ENCODE measurements at places on chromosomes 11 and 22.

GRCh38 chr11:112440518-112440917, 179.9 kb upstream of the PLET1 start:
- DNase-seq, result no peak

- no peak for DNase-seq
These were observed 28.1 kb downstream of the ARAP1 start for GRCh38 chr11:72724021-72724551.

DNA sequence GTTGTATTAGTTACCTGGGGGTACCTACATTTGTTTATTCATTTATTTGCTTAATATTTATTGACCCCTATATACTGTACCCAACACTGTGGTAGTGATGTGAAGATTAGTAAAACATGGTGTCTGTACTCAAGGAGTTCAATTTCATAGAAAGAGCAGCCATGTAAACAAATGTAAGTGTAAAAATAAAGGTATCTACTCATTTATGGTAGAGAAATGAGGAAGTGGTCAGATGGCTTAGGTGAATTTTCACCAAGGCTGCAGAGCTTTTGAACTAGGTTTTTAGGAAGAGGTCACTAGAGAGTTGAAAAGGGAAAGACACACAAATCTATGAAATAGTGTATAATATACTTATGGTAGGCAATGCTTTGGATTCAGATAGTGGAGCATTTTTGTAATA, 11.1 kb downstream of the CTR9 start:
- no peak for DNase-seq

DNA sequence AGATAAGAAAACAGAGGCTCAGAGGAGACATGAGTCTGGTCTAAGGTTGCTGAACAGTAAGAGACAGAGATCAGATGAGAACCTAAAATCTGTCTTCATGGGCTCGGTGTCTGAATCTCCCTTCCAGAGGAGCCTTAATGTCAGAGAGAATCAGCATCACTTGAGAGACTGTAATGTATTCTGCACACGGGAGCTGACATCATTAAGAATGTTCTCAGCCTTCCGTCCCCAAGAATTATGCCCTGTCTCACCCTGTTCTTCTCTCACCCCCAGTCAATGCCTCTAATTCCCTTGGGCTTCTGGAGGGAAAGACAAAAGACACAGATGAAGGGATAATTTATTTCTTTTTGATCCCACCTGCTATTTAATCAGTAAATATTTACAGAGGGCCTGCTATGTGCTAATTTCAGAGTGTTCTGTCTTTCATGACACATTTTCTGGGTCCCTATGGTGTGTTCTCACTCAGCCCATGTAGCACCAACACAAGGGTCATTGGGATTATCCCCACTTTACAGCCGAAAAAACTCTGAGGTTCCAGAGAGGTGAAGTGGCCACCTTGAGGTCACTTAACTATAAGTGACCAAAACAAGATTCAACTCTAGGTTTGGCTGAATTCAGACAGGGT, 61.8 kb downstream of the CD82 start:
- no peak for DNase-seq

DNA sequence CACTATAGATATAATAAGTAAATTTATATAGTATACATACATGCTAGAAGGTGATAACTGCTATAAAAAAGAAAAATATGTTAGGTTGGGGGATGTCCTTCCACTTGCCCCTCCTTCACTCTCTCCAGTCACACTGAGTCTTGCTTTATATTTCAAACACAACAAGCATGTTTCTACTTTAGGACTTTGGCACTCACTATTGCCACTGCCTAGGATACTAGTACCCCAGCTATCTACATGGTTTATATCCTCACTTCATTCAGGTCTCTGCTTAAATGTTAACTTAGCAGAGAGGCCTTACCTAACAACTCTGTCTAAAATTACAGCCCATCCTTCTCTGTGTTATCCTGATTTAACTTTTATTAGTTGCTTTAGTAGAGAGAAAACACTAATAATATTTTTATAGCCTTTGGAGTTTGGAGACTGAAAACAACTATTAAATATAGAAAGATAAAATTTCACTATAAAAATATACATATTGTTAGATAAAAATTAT, 39.1 kb upstream of the B3GNT6 start:
- DNase-seq, result no peak

GRCh38 chr11:25485315-25485714, 846.6 kb upstream of the ANO3 start:
- no peak for DNase-seq

DNA sequence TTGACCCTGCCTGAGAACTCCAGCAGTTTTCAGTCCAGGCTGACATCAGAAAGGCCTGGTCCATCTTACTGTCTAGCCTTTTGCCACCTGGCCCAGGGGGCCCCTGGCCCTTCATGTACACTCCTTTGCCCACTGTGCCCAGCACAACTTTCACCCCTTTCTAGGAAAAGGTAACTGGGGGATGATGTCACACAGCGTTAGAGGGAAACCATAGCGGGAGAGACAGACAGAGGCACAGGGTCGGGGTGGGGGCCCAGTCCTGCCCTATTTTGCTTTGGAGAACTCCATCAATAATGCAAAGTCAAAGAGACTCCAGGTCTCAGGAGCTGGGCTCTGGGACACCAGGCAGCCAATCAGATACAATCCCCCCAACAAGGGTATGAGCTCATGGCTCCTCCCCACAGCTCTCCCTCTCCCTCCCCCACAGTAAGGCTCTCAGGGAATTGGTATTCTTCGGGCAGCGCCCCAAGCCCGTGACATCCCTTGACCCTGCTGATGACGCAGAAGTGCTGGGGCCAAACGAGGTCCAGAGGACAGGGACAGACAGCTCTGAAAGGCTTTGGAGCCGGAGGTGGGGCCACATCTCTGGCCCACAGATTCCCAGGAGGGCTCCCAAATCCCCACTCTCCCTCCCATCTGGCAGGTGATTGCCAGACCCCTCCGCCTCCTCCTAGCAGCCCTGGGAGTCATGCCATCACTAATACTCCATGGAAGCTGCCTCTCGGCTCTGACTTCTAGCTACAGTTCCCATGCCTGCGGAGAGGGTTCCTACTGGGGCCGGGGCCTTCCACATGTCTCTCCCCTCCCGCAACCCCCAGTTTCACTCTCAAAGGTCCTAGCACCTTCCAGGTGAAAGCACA, 5.9 kb downstream of the USP2 start:
- DNase-seq, result no peak

DNA sequence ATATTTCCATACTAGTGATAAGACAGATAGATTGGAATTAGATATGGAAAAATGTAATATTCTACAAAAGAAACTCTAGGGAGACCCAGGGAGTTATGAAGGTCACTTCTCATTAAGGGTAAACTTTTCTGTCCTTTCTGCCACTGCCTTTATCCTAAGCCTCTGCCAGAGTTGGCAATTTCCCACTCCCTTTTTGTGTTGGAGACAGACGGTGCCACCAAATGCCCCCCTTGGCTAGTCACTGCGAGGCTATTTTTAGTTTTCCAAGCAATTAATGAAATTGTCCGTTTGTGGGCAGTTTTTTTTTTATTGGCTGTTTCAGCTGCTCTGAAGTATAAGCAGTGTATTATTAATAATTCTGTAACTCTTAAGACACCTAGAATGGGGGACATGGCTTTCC, 67.6 kb upstream of the TENM4 start:
- DNase-seq, result no peak

- no peak for DNase-seq
These were observed 3.6 kb upstream of the OR51L1 start for GRCh38 chr11:4991060-4991459.

DNA sequence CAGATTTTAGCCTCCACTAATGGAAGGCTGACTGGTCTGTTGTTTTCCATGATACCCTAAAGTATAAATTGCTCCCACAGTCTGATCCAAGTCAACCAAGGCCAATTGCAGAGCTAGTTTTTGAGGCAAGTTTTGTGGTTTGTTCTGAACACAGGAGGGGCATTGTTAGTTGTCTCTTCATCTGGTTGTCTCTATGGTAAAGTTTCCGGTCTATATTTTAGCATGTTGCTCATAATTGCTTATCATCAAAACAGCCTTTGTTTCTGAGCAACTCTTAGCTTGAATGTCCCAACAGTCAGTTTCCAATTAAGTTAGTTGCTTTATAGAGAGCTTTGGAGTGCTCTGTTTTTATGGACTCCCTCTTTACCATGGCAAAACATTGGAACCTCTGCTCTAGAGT, 217.6 kb upstream of the CARD18 start:
- no peak for DNase-seq

- DNase-seq, result no peak
These were observed 283.0 kb downstream of the DDX10 start for GRCh38 chr11:108947654-108948570.

GRCh38 chr11:118878163-118878563, 5.5 kb upstream of the CXCR5 start:
- no peak for DNase-seq

GRCh38 chr11:76682106-76682505, 11.6 kb upstream of the LRRC32 start:
- DNase-seq, result no peak

DNA sequence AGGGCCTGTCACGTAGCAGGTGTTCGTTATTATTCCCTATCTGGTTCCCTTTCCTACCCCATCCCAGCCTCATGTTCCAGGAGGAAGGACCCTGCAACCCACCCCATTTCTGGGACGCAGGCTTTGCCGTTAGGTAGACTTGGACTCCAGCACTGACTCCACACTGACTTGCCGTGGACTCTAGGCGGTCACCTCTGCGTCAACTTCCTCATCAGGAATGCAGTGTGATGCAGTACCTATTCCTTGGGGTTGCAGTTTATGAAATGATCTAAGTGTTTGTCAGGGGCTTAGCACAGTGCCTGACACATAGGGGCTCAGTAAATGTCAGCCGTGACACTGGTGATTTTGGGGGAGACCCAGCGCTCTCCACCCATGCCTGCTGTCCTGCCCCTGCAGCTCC, 16.8 kb downstream of the DGKZ start:
- DNase-seq, result no peak

DNA sequence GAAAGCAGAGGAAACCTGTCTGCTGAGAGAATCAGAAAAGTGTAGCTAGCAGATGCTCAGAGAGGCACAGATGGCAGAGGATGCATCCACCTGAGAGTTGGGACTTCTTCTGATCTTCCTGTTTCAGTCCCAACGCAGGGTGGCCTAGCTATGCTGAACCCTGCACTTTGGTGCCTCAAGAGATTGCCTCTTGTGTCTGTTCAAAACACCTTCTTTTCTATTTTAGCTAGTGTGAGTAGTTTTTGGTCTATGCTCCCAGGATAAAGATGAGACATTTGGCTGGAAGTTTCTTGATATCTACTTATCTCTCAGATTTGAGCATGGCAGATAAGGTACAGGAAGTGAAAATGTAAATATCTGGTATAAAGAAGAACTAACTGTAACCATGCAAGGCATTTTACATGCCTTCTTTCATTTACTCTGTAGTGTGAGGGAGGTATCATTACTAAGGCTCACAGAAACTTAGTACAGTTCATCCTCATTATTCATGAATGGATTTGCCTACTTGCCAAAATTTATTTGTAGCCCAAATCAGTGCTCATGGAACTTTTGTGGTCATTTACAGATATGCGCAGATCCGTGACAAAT, 47.0 kb upstream of the PSMA1 start:
- DNase-seq, result no peak

GRCh38 chr22:36900880-36901279, 12.5 kb upstream of the CSF2RB start:
- no peak for DNase-seq

DNA sequence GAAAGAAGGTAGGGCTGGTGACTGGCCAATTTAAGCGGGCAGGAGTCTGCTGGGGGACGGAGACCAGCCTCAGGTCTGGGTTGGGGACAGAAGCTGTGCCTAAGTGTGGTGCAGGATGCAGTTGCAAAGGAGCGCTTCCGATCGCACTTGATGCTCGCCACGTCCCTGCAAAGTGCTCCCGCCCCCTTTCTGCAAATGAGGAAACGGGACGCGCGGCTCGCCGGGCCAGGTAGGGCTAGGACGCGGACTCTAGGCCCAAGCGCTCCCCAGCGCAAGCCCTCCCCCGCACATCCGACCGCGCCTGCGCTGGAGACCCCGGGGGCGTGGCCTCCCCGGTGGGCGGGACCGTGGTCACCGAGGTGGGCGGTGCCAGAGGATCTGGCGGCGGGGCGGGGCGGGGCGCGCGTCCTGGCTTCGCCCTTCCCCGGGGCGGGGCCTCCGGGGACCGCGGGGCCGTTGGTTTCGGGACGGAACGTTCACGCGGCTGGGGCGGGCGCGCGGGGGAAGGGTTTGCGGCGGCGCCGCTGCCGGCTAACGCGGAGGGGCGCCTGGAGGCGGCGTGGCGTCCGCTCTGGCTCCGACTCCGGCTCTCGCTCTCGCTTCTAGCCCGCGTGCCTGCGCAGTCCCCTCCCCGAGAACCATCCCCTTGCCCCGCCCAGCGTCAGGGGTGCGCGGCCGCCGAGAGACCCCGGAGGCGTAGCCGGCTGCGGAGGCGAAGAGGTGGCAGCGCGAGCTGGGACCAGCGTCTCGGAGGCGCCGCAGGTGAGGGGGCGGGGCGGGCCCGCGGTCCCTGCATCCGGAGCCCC, at the start of gene FAM118A:
Gene FAM118A (plus strand): TSS at position 513 of the 806 bp plus-strand sequence. CDS start 12,446 bp downstream, outside the sequence.
- DNase-seq, result peak; percentile 100

GRCh38 chr11:126926376-126926791, 74.2 kb downstream of the KIRREL3 start:
- no peak for DNase-seq

- DNase-seq, result no peak
These were observed 16.9 kb downstream of the CTNND1 start for GRCh38 chr11:57778318-57779037.

- no peak for DNase-seq
These were observed 52.8 kb downstream of the ZNRF3 start for GRCh38 chr22:28936200-28936599.

DNA sequence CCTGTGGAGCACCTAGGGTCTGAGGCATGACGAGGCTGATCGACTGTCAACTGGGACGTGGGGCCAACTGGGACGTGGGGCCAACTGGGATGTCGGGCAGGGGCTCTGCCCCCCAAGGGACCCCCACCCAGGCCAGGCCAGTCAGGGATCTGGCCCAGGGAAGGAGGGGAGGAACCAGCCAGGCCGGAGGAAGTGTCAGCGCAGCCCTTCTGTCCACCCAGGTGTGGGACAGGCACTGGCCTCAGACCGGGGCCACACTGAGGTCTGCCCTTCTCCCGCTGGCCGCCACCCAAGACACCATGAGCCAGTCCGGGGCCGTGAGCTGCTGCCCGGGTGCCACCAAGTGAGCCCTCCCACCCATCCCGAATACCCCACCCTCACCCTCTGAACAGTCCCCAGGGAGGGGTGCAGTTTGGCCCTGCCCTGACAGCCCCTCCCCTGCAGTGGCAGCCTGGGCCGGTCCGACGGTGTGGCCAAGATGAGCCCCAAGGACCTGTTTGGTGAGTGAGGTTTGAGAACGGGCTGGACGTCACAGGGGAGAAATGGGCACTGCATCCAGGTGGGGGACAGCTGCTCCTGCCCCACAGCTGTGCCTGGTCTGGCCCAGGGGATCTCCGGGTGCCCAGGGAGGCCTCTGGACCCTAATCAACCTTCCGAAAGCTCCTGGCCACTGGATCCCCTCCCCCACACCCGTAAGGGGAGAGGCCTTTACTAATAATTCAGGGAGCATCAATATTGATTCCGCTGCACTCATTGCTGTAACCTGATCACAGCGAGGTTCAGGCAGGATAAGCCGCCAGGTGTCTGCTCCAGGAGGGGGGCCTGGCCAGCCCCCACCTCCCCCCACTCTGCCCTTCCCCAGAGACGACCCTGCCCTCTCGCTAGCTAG, 3.3 kb downstream of the EPS8L2 start:
- DNase-seq, result no peak

GRCh38 chr11:76605338-76606074, 65.0 kb downstream of the LRRC32 start:
- DNase-seq, result peak; percentile 8
